ENCODE measurements at places on chromosomes 2 and 18. TPM values are rescaled to one million over a fixed set of nuclear protein-coding genes. Genes with fewer than 3 reads are reported as not detected.

ANKRD62 gene
- 0.11 TPM for total RNA-seq

DSG1 gene
- total RNA-seq, result 0.21 TPM

BARD1 gene
- 74.2 TPM for total RNA-seq

MARCO gene
- total RNA-seq, result 0.42 TPM

PPP3R1 gene
- total RNA-seq, result 75.2 TPM

DSG4 gene
- total RNA-seq, result 0.26 TPM

FAM237A gene
- total RNA-seq, result not detected

DNA sequence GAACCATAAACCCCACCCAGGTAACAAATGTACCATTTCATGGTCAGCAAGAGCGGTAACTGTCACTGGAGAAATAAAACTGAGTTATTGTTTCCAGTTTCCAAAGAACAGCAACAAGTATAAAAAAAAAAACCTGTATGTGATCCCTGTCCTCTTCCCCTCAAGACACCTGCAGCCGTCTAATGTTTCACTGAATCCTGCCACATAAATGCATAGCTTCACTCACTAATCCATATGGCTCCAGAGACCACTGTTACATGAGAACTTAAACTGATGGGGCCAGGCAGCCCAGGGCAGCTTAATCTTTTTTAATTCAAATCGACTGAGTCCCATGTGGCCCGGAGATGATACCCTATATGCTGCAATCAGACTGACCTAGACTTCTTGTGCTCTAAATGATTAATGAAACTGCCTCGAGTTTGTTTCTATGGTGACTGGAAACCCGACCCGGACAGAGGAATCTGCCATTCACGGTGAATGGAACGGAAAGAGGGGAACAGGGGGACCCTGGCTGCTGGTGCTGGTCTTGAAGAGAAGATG lies 60.9 kb upstream of the SIX2 start:
- no peak for DNase-seq

DNA sequence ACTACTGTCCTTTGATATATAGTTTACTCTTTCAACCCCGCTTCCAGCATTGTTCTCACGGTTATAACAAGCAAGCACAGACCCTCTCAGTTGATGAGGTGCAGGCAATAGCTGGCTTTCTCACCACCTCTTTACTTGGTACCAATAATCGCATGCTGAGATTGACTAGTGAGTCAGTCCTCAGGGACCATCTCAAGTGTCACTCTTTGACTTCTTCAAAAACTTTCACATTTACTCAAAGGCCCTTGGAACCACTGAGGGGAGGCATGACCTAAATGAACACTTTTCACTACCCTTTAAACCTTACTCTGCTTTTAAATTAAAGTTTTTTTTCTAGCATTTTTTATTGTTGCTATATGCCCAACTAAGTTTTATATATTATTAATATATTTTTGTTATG lies 101.8 kb downstream of the DAW1 start:
- no peak for DNase-seq

DNA sequence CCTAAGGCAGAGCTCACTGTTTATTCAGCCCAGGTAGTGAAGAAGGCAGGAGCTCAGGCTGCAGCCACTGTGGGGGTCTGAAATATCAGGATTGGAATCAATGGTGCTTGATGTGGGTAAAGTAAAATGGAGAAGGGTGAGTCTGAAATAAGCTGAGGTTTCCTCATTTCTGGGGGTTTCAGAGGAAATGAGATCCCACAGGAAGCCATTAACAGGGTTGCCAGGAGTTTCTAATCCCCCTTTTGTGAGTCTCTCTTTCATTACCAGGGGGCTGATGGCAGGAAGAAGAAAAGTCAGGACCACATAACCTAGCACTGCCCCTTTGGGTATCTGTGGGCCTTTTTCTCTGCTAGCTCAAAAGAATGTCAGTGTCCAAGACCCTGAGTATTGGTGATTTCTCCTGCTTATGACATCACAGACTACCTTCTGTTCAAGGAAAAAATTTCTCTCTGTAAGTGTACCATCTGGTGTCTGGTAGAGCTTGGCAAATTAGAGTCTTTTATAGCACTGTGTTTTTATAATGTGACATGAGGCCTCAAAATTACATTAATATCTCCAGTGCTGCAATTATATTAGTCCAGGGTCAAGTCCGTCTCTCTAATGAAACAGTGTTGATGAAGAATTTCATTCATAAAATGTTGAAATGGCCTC lies 56.0 kb downstream of the LBH start:
- DNase-seq, result no peak

DNA sequence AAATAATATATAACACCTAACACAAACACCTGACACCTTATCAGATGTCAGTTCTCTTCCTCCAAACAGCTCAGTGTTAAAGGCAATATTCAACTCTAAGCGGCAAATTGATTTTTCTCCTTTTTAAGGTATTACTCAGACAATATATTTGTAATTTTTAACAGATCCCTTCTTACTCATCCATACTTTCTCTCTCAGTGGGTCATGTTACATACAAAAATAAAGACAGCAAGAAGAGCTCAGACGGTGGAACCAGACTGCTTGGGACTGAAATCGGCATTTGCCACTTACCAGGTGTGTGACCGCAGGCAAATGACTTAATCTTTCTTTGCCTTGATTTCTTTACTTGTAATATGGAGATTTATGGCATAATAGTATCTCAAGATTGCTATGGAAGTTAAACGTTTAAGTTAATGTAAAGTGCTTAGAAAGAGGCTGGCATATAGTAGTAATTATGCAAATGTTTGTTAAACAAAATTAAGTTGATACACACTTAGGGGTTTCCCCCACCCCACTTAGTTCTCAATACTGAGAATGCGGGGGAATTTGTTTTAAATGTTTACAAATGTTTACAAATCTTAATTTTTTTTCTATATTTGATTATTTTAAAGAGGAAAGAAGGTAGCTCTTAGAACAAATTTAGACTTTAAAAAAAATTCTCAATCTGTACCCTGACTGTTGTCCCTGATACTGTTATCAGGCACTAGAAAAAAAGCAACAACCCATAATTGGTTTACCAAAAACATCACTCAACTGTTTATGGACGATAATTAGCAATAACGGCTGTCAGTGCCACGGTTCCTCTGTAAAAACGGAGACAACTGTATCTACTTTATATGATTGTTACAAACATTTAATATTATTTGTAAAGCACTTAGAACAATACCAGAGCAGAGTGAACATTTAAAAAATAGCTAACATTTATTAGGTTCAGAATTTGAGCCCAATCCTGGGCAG lies 25.6 kb downstream of the MAP3K2 start:
- DNase-seq, result no peak

- DNase-seq, result no peak
Observed at GRCh38 chr2:231513746-231514224, 16.5 kb downstream of the NMUR1 start.

DNA sequence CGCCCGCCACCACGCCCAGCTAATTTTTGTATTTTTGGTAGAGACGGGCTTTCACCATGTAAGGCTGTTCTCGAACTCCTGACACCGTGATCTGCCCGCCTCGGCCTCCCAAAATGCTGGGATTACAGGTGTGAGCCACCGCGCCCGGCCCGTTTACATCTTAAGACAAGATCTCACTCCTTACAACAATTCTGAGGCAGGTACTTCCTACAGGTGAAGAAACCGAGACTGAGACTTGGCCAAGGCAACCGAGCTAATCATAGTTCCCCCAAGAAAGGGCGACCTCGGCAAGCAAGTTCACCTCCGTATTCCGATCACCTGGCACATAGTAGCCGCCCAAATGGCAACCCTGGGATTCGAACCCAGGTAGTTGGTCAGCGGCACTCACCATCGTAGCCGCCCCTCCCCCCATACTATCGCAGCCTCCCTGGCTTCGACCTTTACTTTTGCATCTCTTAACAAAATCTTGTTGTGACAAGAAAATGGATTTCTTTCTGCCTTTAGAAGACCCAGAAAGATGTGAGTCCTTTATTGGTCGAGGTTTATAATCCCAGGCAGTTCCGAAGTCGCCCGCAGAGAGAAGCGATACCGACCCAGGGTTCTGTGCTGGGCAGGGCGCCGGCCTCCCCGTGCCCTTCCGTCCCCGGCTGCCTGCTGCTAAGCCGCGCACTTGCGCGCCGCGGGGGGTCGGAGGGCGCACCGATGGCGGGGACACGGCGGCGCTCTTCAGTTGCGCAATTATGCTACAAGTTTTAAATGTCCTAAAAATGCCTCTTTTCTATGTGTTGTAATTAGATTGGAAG lies 1.1 kb upstream of the FZD5 start:
- no peak for DNase-seq

GRCh38 chr2:119431155-119431975 lies at the start of gene TMEM37:
TMEM37 (plus strand) TSS chr2:119431854; CDS start chr2:119431904, 50 bp downstream.
- no peak for DNase-seq

GRCh38 chr2:29697715-29698114 lies 223.7 kb downstream of the ALK start:
- no peak for DNase-seq

Measured in urinary bladder (tissue), 4 donors.